ENCODE measurements at places on chromosomes 16 and 17.
A peak's percentile ranks its signal among the peaks of the same experiment; 100 is the strongest.

GRCh38 chr17:57135789-57136291 lies 50.8 kb downstream of the AKAP1 start:
- DNase-seq = no peak

- peak; percentile 5 for DNase-seq
Observed at GRCh38 chr16:4263504-4264436, 9.1 kb downstream of the TFAP4 start.

DNA sequence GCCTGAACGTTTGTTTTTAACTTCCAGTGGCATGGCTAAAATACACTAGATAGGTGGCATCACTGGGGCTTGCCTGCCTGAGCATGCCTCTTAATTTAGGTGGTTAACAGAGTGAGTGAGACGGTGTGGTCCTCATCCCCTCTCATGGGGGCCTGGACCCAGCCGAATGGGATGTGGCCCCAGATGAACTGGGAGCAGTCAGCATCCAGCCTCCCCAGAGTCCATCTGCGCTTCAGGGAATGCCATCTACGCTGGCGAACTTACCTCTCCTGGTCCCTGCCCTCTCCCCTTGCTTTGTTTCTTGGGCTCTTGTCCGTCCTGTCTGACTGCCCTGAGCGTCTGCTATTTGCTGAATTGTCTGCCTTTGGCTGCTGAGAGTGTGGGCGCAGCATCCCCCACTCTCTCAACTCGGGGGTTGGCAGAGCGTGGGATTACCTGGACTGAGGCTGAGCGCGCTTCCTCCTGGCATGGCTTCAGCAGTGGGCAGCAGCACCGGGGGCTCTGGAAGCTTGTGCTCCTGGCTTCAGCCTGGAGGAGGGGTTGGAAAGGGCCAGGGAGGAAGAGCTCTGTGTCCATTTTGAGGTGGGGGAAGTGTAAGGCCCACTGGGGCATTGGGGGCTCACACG lies 2.1 kb downstream of the RAB40C start:
- DNase-seq = no peak

- no peak for DNase-seq
Observed at GRCh38 chr17:80918731-80919130, 72.9 kb upstream of the CHMP6 start.

DNA sequence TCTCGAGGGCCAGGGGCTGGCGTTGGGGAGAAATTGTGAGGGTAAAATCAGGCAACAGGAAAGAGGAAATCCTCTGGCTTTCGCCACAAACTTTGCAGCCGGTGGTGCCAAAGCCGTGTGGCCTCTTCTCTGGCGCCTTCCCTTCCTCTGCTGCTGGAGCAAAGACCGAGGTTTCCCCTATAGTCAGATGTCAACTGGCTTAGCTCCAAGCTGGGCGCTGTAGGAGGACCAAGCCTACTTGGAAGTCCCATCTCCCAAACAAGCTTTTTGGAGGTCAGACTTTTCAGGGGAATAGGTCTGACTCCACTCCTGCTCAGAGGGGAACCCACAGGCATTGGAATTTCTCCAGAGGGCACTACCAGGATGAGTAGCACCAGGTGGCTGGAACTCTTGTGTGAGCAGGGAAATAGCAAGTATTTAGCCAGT lies 5.0 kb downstream of the IGFBP4 start:
- DNase-seq = no peak

GRCh38 chr17:63694950-63695773 lies 4.8 kb downstream of the LIMD2 start:
- DNase-seq = no peak

DNA sequence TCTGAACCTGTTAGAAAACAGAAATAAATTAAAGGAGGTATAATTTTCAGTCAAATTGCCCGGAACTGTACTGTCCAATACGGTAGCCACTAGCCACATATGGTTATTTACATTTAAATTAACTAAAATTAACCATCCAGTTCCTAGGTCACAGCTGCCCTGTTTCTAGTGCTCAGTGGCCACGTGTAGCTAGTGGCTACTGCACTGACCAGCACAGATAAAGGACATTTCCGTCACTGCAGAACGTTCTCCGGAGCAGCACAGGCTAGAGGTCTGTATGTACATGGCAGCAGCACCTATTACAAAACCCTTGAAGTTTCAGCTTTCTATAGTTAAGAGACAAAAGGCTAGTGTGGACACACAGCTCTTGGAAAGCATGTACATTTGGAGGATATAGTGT lies 33.7 kb downstream of the CPSF4L start:
- DNase-seq = no peak

DNA sequence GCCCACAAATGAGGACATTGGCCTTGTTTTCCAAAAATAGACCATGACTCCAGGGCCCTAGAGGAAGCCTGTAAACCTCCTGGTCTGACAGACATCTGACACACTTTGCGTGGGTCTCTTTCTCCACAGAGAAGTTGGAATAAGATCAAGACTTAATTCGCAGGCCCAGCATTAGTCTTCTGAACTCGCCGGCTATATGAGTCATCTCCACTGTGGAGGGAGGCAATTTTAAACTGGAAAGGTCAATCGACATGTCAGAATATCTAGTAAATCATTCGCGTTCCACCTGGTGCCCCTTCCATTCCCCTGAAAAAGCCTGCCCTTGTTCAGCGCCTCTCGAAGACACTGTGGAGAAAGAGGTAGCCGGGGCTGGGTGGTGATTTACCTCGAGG lies 140.1 kb downstream of the CLEC16A start:
- no peak for DNase-seq

GRCh38 chr17:1485423-1486376 lies 6.8 kb downstream of the MYO1C start:
- no peak for DNase-seq

DNA sequence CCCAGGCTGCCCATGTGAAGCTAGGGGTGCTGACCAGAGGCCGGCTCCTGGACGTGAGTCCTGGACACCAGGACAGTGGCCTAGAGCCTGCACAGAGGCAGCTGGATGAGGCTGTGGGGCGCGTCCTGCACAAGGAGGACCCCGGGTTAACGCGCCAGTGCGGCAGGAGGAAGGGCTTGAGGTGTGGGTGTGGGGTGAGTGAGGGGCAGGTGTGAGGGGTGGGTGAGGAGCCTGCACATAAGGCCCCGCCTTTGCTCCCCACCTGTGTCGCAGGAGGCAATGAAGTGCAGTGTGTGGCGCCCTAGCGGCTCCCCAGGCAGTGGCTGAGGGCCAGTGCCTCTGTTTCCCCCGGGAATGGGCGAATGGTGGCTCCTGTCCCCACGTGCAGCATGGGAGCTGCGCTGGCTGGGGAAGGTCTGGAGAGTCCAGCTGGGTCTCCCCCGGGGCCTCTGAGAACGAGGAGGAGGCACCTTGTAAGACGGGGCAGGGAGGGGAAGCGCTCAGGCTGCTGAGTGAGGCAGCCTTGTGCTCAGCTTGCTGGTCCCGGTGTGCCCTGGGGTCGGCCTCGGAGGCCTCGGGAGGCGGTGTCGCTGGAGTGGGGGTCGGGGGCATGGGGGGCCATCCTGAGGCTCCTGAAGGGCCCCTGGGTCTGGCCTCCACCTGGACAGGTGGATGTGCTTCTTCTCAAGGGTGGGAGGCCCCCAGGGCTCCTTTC lies 3.2 kb downstream of the CD7 start:
- DNase-seq = no peak

- DNase-seq = no peak
Observed at GRCh38 chr17:7074931-7075330, 5.1 kb downstream of the CLEC10A start.

GRCh38 chr16:56226187-56226586 lies 34.9 kb downstream of the GNAO1 start:
- no peak for DNase-seq

DNA sequence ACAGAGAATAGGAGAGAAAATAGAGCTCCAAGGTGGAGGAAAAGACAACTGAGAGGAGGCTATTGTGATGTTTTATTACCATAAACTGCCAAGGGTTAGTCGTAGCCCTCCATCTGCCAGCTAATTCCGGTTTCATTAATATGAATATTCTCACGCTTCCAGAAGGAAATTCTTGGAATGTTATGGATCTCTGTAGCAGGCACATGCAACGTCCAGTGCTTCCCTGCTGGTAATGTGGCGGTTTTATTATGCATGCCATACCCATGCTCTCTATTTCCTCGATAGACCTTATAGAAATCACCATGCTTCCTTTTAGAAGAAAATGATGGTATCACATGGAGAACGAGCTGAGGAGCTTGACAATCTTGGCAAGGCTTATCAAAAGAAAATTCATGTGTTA lies 463.6 kb downstream of the MAF start:
- no peak for DNase-seq

DNA sequence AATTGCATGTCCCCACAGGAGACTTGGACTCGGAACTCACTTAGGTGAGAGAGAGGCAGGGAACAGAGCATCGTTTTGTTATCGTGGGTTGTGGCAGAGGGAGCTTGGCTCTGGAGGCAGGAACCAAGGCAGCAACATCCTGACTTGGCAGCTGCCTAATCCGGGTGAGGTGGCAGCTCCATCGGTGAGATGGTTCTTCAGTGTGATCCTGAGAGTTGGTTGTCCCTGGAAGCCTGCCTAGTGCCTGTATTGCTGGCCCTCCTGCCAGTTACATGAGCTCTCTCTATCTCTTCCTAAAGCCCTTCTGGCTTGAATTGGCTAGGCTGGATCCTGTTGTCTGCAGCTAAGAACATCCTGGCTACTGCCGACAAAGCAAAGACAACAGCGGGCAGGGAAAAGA lies 19.9 kb upstream of the SEC14L1 start:
- DNase-seq = no peak

- no peak for DNase-seq
Observed at GRCh38 chr17:56781906-56782305, 51.8 kb downstream of the C17orf67 start.

- DNase-seq = no peak
Observed at GRCh38 chr16:8619671-8620370, 1.7 kb upstream of the METTL22 start.

- DNase-seq = no peak
Observed at GRCh38 chr17:43810823-43811222, 22.1 kb downstream of the MPP3 start.

DNA sequence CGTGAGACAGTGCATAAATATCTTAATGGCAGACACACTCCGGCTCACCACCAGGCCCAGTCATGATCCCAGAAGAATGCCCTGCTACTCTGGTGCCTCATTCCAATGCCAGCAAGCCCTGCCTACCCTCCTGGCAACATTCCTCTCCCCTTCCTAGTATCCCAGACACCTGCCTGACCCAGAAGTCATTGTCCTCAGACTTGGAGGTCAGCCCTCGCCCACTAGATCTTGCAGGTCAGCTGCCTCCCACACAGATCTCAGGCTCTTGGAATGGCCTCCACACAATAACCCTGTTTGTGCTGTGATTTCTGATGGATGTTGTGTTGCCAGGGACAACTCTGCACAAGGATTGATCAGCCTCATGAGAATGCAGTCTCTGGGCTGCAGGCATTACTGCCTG lies 1.8 kb upstream of the TEX2 start:
- DNase-seq = no peak

GRCh38 chr17:9105068-9105868 lies 84.0 kb downstream of the NTN1 start:
- no peak for DNase-seq

DNA sequence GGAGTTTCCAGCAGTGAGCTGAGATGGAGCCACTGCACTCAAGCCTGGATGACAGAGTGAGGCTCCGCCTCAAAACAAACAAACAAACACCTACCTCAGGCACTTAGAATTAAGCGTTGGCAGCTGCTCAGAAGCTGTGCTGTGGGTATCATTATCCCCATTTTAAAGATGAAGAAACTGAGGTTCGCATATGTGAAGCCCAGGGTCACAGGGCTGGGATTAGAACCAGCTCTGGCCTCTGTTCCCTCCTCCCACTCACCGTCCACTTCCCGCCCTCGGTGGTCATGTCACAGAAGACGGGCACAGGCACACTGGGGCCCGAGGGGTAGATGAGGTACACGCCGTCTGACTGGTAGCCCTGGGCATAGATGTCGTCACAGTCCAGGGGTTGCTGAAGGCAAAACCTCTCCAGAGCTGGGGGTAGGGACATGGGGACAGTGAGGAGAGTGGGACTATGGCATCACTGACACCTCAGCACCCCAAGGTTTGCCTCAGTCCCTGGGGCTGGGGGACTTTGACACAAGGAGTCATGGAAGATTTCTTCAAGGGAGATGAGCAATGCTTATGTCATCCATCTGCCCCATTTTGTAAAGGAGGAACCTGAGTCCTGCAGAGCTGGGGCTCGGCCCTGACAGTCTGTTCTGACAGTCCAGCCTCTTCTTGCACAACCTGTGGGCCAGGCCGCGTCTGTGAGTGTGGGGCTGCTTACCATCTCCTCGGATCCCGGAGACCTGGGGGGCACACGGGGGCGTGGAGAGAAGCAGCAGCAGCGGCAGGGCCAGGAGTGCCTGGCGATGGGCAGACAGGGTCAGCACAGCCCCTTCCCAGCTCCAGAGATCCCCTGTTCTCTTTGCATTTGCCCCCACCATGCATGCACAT lies 700 bp downstream of the MFAP4 start:
- no peak for DNase-seq

DNA sequence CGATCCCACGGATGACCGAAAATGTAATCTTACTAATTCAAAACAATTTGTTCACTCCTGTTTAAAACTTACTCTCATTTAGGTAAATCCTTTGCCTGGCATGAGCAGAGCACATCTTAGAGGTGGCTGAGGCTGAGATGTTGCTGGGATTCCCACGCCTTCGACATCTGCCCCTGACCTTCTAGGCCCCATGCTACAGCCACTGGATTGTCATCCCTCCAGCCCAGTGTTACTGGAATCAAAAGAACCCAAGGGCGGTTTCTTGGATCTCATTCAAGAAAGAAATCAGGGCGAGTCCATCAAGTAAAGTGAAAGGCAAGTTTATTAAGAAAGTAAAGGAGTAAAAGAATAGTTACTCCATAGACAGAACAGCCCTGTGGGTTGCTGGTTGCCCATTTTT lies 64.5 kb upstream of the SHISA6 start:
- no peak for DNase-seq

DNA sequence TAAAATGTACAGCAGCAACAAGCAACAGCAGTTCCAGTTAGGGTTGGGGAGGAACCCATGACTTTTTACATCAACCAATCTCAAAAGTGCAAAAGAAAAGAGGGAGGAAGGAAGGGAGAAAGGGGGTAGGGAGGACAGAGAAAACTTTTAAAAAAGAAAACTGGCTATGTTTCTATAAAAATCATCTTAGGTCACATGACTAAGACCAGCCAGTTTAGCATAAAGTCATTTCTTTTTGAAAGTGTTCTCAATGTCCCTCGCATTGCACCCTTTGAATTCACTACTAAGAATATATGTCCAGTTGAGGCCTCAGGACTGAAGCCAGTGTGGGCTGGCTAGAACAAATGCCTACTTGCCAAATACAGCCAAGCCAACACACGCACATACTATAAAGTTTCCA lies 28.9 kb downstream of the DCUN1D3 start:
- no peak for DNase-seq

DNA sequence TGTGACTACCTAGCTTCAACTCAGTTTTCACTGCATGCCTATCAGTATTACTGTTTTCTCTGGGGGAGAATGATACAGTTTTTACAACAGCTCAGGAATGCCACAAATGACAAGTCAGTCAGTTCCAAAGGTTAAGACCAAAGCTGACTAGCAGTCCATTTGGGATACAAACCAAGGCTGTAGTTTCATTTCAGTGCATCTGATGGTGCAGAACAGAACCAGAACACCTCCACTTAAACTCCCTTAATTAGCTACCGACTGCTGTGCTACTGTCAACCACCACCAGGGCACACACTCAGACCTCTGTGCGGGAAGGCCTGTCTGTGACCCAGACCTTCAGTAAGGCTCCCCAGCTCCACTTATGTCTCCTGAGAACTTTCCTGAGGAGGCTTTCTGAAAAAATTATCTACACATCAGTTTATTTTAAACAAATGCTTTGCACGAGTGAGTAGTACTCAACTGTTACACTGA lies 20.4 kb downstream of the NFE2L1 start:
- DNase-seq = no peak

Measured in stimulated activated CD8-positive, alpha-beta memory T cell treated with anti-CD3 and anti-CD28 coated beads, Interleukin-4, amount 100 ng/mL, for 24 hours (primary cell).